ENCODE measurements at places on chromosomes 16 and 17.

- peak; percentile 13 for DNase-seq
Observed at GRCh38 chr16:68972720-68973119, 129.4 kb downstream of the TANGO6 start.

- no peak for DNase-seq
Observed at GRCh38 chr16:4564661-4565267, 8.6 kb downstream of the C16orf96 start.

GRCh38 chr17:19460700-19461099 lies 49.7 kb downstream of the RNF112 start:
- DNase-seq: no peak

GRCh38 chr16:79519448-79519847 lies 81.1 kb downstream of the MAF start:
- DNase-seq: no peak

- DNase-seq: no peak
Observed at GRCh38 chr16:84482001-84482891, 22.2 kb downstream of the MEAK7 start.

GRCh38 chr16:48622456-48623303 lies 12.7 kb upstream of the N4BP1 start:
- DNase-seq: no peak

DNA sequence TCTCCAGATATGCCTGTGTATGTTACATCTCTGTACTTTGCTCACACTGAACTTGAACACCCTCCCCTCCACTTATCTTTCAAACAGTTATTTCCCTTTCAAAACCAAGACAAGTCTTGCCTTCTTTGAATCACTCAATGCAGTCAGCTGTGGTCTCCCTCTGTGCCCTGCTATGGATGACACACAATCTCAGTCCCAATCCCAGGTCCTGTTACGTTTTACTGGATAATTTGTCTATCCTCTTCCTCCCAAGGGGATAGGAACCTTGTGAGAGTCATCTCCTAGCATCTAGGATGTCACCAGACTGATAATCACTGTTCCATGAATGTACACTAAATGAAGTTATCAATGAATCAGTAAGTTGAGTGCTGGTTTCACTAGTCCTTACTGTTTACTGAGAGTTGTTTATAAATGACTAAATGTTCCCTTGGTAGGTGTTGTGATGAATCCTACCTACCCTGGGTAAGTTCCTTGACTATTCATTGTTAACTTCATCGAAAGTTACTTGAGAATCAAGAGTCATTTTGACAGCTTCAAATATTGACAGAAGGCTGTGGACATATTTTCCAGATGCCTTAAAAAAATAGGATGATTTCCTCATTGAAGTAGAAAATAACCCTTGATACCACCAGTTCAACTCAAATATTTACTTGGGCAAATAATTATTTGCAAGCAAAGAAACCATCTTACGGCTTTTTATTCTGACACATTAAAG lies 244.9 kb downstream of the PRKCA start:
- no peak for DNase-seq

GRCh38 chr17:41914358-41914766 lies 4.4 kb downstream of the ACLY start:
- no peak for DNase-seq

DNA sequence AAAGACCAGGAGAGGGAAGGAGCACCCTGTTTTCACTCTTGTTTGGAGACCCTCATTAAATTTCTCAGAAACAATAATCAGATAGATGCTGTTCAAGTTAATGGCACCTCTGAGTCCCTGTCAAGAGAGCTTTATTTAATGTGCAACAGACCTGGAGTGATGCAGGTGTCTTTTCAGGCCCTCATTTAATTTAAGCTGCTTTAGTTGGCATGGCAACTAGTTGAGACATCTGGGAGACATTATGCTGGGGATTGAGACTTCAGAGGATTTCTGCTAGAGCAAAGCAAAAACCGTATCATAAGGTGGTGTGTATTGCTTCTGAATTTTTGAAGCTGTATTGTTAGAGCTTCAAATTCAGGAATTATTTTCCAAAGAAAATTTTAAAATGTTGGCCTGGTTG lies 108.5 kb downstream of the NLK start:
- DNase-seq: no peak

DNA sequence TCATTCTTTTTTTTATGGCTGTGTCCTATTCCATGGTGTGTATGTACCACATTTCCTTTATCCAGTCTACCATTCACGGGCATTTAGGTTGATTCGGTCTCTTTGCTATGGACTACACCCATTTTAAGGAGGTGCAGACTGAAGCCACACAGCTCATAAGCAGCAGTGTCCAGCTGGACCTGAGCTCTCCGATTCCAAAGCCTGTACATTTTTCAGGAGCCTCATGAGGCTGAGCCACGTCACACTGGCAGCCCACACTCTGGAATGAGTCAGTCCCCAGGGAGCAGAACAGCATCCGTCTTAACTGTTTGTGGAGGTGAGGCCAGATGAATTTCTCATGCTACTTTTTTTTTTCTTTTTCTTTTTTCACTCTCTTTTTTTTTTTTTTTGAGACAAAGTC lies 116.1 kb downstream of the C16orf95 start:
- DNase-seq: no peak

- DNase-seq: no peak
Observed at GRCh38 chr17:72191921-72192799, 71.3 kb downstream of the SOX9 start.

DNA sequence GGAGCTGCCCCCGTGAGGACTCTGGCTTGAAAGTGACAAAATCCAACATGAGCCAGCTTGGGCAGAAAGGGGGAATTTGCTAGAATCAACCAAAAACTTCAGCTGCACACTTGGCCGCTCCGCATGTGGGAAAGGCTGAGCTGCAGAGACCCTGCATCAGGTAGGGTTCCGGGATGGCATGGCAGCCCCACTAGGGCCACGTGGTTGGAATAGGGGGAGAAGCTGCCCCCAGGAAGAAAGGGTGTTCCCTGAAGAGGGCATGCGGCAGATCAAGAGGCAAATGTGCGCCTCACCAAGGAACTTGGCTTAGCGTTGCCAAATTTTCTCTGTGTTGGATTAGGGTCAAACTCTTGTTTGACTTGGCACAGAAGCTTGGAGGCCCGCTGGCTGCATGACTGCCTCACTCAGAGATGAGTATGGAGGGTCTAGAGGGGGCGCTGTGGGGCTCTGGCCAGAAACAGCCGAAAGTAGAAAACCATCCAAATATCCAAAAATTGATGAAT lies 29.2 kb upstream of the WFIKKN2 start:
- DNase-seq: no peak

- DNase-seq: no peak
Observed at GRCh38 chr16:67879936-67880335, 4.7 kb upstream of the NRN1L start.

- DNase-seq: no peak
Observed at GRCh38 chr17:564526-565065, 150.0 kb downstream of the VPS53 start.

DNA sequence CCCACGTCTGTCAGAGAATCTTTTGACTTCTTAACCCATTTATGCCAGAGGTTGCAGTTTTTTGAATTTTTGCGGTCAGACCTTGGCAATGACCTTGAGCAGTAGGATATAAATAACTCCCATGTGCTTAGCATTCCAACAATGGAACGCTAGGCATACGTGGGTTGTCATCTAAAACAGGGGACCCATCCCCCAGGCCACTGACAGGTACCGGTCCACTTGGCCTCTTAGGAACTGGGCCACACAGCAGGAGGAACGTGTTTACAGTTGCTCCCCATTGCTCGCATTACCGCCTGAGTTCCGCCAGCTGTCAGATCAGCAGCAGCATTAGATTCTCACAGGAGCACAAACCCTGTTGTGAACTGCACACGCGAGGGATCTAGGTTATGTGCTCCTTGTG lies 76.8 kb upstream of the LGALS9 start:
- DNase-seq: no peak

GRCh38 chr16:81758376-81758775 lies 20.7 kb upstream of the PLCG2 start:
- no peak for DNase-seq

GRCh38 chr16:57133886-57134285 lies 41.5 kb downstream of the CPNE2 start:
- DNase-seq: no peak

DNA sequence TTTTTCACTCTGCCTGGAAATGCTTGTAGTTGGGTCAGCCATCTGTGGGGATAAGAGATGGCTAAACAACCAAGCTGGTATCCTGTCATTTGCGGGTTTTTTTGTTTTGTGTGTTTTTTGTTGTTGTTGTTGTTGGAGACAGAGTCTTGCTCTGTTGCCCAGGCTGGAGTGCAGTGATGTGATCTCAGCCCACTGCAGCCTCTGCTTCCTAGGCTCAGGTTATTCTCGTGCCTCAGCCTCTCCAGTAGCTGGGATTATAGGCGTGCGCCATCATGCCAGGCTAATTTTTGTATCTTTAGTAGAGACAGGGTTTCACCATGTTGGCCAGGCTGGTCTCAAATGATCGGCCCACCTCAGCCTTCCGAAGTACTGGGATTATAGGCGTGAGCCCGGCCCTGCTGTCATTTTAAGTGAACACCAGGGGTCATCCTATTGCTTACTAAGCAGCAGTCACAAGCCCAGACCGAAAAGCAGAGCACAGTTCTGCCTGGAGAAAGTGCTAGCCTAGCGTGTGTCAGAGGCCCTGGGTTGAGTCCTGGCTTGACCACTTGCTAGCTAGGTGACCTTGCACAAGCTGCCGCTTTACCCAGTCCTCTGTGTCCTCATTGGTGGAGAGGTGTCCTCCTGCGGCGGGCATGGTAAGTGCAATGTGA lies 4.6 kb downstream of the SMCR8 start:
- DNase-seq: peak; percentile 36

DNA sequence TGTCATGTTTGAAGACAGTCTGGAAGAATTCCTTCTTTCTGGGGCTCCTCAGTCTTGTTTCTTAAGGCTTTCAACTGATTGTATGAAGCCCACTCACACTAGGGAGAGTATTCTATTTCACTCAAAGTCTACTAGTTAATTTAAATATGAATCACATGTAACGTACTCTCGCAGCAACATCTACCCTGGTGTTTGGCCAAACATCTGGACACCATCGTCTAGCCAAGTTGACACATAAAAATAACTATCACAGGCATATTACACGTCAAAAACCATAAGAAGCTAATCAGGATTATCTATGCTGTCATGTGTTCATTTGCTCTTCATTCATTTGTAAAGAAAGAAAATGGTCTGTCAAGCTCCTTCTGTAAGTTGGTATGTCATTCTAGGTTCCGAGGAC lies 787.4 kb downstream of the KCNJ2 start:
- DNase-seq: no peak

DNA sequence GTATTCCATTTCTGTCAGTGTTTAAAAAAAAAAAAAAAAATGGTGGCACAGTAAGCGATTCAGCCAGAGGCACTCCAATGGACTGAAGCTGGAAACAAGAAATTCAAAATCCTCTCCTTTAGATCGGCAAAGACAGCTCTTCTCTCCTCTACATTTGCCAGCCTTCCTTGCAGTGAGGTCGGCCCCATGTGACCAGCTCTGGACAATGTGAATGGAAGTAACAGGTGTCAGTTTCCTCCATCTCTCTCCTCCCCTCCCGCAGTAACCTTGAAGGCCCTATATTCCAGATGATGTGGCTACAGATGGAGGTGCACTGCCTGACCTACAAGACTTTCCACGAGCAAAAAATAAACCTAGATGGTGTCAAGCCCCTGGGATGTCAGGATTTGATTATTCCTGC lies 15.0 kb downstream of the CUEDC1 start:
- no peak for DNase-seq

DNA sequence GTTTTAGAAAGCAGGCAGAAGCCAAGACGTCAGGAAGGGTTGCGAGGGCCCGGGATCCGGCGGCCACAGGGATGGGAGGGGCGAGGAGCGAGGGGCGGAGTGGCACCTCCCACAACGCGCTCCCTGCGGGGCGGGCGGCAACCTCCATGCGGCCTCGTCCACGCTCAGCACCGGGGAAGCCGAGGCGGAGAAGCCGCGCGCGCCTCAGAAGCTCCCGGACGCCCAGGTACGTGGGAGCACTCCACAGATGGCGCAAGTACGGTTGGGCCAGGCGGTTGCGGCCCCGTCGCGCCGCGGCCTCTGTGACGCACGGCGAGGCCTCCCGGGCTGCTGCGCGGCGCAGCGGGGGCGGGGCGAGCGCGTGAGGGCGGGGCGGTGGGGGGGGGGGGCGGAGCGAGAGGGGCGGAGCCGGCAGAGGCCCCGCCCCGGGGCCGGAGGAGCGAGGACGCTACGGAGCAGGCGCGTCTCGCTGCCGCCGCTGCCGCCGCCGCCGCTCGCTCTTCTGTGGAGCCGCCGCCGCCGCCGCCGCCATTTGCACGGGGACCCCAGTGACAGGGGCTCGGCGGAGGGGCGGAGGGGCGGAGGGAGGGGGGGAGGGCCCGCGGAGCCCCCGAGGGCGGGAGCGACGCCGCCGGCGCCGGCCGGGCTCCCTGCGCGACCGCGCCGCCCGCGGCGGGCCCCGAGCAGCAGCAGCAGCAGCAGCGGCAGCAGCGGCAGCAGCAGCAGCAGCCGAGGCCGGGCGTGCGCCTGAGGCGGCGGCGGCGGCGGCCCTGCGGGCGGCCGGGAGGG lies at the start of gene TENT4B:
Gene TENT4B, plus strand, starts transcription at position 500 of the 789 bp plus-strand sequence. CDS start 316 bp downstream, outside the sequence.
- peak; percentile 77 for DNase-seq

- no peak for DNase-seq
Observed at GRCh38 chr17:40448639-40449261, 5.5 kb downstream of the IGFBP4 start.

DNA sequence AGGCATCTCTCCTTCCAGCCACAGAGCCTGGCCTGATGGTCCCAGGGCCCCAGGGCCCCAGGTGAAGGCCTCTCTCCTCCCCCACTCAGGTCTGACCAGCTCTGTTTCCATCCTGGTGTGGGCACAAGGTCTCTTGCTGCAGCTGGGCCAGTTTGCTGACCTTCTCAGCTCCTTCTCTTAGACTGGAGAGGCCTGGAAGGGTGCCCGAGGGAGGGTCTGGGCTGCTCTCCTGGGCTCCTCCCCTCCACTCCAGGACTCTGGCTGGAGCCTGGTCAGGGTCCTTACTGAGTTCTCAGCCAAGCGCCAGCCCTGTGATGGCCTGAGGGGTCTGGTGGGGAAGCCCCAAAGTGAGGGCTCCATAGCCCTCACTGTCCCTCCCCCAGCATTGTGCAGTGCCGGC lies 12.4 kb downstream of the SOCS3 start:
- DNase-seq: no peak

DNA sequence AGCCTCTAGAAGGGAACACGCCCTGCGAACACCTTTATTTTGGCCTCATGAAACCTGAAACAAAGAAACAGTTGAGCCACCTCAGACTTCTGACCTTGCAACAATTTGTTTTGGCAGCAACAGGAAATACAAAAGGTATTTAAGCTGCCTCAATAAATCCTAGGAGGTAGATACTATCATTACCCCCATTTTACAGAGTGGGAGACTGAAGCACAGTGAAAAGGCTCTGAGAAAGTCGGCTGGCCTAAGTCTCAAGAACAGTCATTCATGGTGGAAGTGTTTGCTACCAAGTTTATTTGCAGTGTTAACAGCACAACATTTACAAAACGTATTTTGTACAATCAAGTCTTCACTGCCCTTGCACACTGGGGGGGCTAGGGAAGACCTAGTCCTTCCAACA lies 19.0 kb downstream of the RND2 start:
- no peak for DNase-seq

GRCh38 chr16:7422036-7422888 lies 89.6 kb downstream of the RBFOX1 start:
- DNase-seq: no peak

- peak; percentile 47 for DNase-seq
Observed at GRCh38 chr16:17276010-17276530, 194.7 kb downstream of the XYLT1 start.

Measured in renal cortex interstitium (tissue), 15 donors.